ENCODE measurements at places on chromosomes 13 and 19. TPM values are rescaled to one million over a fixed set of nuclear protein-coding genes. Genes with fewer than 3 reads are reported as not detected.

Gene UBE2M
- total RNA-seq = 70.8 TPM

DNA sequence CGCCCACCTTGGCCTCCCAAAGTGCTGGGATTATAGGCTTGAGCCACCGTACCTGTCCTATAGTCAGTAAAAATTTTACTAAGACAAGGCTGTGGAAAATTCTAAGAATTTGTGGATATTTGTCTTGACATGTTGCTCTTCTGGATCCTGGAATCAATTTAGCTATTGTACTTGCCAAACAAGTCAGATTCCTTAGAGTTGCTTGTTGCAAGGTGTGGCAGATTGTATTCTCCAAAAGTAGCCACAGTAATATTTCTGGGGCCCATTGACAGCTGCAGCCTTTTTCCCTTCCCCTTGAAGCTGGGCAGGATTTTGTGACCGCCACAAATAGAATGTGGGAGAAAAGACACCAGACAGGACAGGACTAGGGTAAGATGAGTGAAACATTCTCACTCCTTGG is 98.8 kb upstream of the TMTC4 start:
- DNase-seq = no peak

Gene ZNF837
- 9.1 TPM for total RNA-seq

Gene LHB
- total RNA-seq = not detected

- DNase-seq = peak; percentile 50
Measured at GRCh38 chr13:44068737-44069136, 189.0 kb downstream of the LACC1 start.

Gene ISOC2
- total RNA-seq = 99.4 TPM

GRCh38 chr13:48946163-48946562 is 29.5 kb upstream of the FNDC3A start:
- no peak for DNase-seq

Gene WDR88
- not detected for total RNA-seq

- DNase-seq = peak; percentile 79
Measured at GRCh38 chr19:53908106-53908934, 758 bp upstream of the CACNG7 start.

Gene SELENOV
- total RNA-seq = 2.0 TPM

DNA sequence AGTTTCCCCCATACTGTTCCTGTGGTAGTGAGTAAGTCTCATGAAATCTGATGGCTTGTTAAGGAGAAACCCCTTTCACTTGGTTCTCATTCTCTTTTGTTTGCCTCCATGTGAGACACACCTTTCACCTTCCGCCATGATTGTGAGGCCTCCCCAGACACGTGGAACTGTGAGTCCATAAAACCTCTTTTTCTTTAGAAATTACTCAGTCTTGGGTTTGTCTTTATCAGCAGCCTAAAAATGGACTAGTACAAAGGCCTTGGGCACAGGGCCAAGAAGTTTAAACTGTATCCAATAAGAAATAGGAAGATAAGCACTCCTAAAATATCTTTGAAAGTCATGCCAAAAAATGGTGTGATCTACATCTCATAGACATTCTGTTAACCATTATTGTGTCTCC is 176.9 kb downstream of the TBC1D4 start:
- peak; percentile 31 for DNase-seq

- DNase-seq = no peak
Measured at GRCh38 chr13:84784443-84785153, 902.3 kb upstream of the SLITRK1 start.

GRCh38 chr19:45166723-45167252 is 6.0 kb upstream of the NKPD1 start:
- no peak for DNase-seq
